ENCODE measurements at places on chromosomes 12 and 14.
A peak's percentile ranks its signal among the peaks of the same experiment; 100 is the strongest.

DNA sequence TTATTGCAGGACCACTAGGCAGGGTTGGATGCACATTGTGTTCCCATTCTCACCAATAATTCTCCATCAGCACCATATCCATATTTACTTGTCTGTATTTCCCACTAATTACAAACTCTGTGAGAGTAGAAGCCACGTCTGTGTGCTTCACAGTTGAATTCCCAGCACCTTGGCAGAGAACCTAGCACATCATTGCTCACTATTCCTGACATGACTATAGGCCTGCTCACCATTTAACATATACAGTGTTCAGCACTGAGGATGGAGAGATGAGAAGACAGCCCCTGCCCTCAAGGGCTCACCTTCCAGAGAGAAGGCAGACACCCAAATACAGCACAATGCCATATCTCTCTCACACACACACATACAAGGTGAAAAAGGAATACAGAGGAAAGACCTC is 5.0 kb downstream of the DAD1 start:
- no peak for DNase-seq

- DNase-seq: no peak
These were observed 90.5 kb downstream of the GALNT9 start for GRCh38 chr12:132238884-132239283.

DNA sequence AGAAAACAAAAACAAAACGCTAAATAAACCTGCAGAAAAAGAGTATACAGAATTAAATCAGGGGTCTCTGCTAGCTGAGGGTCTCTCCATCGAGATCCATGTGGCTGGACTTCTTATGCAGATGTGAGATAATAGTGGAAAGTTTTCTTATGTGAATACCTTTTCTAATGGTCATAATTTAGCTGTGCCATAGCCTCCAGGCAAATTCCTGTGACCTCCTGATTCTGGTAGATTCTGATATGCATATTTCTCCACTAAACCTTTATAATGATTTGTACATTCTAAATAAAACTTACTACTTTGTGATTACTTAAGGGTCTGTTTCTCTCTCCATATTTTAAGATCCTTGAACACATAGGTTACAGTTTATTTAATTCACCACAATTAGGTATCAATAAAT is 1002.6 kb downstream of the GALC start:
- no peak for DNase-seq

DNA sequence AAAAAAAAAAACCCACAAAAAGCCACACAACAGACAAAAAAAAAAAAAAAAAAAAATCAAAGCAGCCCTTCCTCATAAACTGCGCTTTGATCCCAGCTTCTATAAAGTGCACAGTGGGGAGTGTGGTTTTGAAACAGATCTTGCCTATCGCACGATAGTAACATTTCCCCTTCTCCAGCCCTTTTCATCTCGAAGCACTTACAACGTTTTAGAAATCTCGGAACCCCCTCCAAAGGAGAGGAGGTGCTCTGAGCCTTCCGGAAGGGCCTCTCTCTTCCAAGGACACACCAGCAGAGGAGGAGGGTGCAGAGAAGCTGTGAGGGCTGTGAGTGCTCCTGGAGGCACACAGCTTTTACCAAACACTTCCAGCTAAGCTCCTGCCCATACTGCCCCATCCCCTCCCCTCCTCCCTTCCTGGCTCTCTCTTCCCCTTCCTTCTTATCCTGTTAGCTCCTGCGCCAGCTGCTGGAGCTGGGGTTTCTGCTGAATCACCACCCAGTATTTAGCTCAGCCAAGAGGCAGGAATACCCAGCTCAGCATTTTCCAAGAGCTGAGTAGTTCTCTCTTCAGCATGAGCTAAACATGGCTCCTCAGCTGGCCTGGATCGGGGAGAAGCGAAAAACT is 28.4 kb downstream of the SLC7A8 start:
- DNase-seq: no peak

DNA sequence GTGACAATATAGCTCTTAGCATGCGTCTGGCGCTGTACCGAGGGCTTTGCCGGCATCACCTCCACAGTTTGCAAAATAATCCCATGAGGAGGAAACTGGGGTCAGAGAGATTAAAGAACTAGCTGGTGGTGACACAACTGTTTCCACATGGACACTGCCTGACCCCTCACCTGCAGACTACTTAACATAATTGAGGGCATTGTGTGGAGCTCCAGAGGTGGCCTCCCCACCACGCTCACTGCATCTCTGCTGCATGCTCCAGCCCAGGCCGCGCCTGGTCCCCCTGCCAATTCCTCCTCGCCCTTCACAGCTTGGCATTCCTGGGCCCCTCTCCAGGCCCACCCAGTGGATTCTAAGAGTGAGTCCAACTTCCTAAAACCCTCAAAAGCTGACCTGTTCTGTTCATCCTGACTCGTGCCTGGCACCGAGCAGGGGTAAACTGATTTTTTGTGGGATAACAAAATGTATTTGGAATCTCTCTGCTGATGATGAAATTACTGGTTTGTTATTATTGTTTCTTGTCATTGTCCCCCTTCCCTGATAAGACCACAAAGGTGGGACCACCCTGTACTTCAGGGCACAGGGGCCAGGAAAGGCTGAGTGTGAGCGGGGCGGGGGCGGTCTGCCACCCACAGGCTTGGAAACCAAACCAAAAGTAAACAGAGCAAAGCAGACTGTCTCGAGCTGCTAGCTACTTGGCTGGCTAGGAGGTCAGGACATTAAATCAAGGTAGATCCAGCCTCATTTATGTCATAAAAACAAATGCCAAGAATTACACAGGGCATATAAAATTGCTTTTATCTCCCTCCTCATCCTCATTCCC is 40.6 kb downstream of the CHGA start:
- no peak for DNase-seq

GRCh38 chr12:10354502-10354901 is 35.3 kb downstream of the KLRK1 start:
- no peak for DNase-seq

DNA sequence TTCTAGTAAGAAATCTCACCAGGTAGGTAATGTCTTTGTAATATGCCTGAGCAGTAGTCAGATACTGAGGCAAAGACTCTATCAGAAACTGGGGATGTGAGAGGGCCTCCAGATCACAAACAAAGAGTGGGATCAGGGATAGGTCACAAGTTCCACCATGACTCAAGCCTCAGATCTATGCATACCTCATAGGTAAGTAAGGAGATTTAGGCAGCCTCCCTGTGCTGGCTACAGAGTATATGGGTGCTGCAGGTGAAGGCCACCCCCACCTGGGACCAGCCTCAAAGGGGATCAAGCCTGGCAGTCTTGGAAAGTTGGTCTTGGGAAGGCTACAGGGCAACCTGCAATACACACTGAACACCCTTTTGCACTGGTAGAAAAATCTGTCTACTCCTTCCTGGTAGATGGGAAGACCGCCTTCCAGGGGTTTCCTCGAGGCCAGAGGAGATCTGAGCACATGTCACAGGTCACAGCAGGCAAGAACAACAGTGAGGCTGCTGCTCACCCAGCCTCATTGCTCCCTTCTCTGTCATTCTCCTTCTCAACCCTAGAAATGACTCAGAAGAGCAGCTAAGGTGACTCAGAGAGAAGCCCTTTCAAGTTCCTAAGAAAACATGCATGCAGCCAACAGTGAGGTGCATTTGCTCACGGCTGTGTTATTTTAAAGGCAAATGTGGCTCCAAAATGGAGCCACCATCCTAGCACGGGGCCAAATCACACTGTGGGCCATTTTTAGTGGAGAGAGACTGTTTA is 143.4 kb upstream of the CDKN3 start:
- no peak for DNase-seq

DNA sequence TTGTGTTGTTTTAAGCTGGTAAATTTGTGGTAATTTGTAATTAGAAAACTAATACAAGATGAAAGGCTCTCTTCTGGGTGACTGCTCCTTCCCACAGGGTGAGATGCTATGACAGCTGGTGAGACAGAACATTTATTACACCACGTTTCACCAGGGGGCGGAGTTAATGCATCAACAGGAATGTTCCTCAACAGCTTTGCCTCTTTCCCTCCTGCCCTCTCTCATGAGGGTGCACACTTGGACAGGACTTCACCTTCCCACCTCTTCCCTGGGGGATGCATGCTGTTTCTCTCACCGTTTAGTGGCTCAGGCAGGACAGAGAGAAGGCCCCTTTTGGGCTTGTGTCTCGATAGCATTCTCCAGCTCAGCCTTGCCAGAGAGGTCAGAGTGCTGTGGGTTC is 13.4 kb upstream of the PPP1R1A start:
- no peak for DNase-seq

GRCh38 chr12:70695361-70696023 is 58.3 kb upstream of the PTPRB start:
- no peak for DNase-seq

GRCh38 chr12:67981287-67982162 is 7.7 kb upstream of the IFNG-AS1 start:
- DNase-seq: no peak

DNA sequence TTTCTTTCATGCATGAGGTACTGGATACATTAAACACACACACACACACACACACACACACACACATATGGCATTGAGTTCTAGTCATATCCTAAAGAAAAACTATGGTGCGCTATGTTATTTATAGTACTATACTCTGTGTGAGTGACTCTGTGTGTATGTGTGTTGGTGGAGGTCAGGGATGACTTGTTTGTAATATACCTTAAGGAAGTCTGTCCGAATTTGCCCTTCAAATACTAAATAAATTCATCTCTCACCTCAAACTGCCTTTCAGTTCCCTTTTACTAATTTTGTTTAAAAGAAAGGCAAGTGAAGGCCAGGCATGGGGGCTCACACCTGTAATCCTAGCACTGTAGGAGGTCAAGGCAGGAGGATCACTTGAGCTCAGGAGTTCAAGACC is 2.1 kb upstream of the AKAP5 start:
- DNase-seq: no peak

GRCh38 chr12:16587514-16587913 is 18.4 kb downstream of the LMO3 start:
- DNase-seq: no peak

- no peak for DNase-seq
These were observed 23.0 kb downstream of the SH2B3 start for GRCh38 chr12:111428728-111429175.

GRCh38 chr12:75712223-75712622 is 200.8 kb upstream of the KRR1 start:
- DNase-seq: no peak

DNA sequence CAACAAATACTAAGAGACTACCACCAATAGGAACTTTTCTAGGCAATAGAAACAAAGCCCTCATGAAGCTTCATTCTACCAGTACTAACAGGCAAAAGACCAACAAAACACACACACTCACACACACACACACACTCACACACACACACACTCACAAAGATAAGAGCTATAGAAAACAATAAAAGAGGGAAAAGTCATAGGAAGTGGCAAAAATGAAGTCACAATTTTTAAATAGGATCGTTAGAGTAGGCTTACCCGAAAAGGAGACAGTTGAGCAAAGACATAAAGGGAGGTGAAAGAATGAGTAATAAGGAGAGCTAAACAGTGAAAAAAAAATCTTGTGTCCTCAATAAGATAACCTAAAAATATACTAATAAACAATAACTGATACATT is 66.5 kb downstream of the C2CD5 start:
- no peak for DNase-seq

DNA sequence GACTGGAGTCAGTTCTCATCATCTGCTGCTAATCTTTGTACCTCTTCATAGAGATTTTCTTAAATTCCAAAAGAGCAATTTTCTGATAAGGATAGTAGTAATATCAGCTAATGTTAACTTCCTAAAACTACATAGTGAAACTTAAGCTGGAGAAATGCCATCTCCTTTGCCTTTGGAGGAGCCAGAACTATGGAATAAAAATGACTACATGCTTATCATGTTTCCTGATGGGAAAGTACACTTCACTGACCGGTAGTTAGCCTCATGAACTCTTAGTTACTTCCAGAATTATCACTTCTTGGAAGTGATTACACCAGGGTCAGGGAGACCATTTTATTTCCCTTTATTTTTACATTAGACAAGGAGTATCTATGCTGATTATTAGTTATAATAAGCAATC is 1222.1 kb upstream of the TMEM132C start:
- no peak for DNase-seq

DNA sequence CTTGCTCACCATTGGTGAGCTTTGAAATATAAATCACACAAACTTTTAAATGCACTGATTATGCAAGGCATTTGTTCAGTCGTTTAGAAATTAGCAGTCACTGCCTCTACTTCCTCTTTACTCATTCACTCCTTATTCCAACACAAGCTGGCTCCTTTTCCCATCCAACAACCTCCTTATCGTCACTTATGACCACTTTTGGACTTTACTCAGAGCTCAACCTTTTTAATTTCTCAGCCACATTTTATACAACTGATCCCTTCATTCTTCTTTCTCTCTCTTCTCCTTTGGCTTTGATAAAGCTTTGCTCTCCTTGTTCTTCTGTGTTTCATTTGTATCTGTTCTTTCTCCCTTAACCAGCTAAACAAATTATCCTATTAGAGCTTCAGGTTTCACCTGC is 126.4 kb upstream of the PLEKHA5 start:
- no peak for DNase-seq

- no peak for DNase-seq
These were observed 66.7 kb downstream of the CCER1 start for GRCh38 chr12:90888316-90888715.

- no peak for DNase-seq
These were observed 179.3 kb upstream of the RMST start for GRCh38 chr12:97283297-97283696.

- no peak for DNase-seq
These were observed 1.6 kb downstream of the METTL3 start for GRCh38 chr14:21509432-21510143.

DNA sequence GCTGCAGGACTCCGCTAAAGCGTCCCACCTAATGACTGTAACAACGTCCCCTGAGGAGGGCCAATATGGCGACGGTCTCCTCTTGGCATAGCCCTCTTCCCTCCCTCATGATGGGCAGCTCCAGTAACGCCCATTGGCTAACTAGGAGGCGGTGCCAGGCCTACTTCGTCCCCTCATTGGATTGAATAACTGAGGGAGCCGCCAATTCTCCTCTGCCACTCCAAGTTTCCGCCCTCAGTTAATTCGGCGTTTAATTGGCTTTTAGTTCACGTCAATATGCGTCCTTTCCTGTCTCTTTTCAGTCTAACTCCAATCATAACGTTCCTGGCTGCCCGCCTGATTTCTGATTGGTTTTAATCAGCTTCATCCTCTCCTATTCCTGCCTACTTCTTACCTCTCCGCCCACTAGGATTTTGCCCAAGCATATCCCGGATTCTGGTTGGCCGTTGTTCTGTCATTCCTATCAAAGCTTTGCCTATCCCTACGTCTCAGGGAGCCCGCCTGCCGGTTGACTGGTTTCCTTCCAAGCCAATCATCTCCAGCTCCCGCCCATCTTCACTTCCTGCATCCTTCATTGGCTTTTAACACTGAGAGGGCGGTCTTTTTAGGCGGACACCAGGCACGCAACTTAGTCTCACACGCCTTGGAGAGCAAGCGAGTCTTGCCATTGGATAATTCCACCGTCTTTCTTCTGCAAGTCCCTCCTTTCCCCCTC is 430 bp upstream of the SP1 start:
- DNase-seq: peak; percentile 99

- DNase-seq: no peak
These were observed 3.2 kb downstream of the CRIP2 start for GRCh38 chr14:105477660-105478397.

- DNase-seq: no peak
These were observed 40.2 kb downstream of the SCARB1 start for GRCh38 chr12:124823272-124823970.

GRCh38 chr12:122672515-122672914 is 30.6 kb downstream of the HCAR2 start:
- DNase-seq: no peak
